GM12864 (cell line): ENCODE measurements at places on chromosomes 7 and 10.

DNA sequence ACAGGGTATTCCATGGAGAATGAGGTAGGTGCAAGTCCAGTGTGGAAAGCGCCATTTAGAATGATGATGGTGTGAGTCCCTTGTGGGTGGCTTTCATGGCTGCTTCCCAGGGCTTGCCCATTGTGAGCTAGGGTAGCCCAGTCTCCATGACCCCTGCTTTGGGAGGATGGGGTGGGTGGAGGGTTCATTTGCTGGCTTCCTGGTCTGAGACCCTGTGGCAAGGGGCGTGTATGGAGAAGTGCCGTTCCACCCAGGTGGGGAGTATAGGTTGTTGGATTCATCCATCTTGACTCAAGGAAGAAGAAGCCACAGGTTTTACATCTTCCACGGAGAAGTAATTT is 27.7 kb downstream of the CCM2 start:
- no peak for DNase-seq

- DNase-seq, result no peak
Measured at GRCh38 chr7:42151309-42151708, 85.7 kb downstream of the GLI3 start.

DNA sequence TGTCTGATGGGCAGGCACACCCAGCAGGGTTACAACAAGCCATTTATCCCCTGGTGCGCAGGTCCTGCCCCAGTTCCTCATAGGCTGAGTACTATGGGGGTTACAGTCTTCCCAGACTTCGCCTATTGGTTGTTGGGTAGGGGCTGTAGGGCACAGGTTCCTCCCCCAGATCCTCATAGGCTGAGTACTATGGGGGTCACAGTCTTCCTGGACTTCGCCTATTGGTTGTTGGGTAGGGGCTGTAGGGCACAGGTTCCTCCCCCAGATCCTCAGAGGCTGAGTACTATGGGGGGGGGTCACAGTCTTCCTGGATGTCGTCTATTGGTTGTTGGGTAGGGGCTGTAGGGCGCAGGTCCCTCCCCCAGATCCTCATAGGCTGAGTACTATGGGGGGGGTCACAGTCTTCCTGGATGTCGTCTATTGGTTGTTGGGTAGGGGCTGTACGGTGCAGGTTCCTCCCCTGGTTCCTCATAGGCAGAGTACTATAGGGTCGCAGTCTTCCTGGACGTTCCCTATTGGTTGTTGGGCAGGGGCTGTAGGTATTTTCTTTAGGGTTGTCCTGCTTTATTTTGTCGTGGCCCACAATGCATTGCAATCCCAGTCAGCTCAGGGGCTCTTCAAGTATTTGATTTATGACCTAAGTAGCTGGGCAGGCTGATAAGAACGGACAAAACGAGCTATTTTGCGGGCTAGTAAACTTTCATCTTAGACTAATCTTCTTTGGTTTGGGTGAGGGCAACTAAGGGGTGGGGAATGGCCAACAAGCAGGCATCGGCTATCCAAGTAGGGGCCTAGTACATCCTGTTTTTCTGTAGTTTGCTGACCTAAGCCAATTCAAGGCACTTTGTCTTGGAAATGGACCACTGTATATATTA is 3.4 kb downstream of the LRRC27 start:
- no peak for DNase-seq

GRCh38 chr7:66170309-66171231 is 34.6 kb upstream of the TPST1 start:
- DNase-seq, result no peak

- no peak for DNase-seq
Measured at GRCh38 chr7:94382132-94382531, 12.6 kb upstream of the COL1A2 start.

DNA sequence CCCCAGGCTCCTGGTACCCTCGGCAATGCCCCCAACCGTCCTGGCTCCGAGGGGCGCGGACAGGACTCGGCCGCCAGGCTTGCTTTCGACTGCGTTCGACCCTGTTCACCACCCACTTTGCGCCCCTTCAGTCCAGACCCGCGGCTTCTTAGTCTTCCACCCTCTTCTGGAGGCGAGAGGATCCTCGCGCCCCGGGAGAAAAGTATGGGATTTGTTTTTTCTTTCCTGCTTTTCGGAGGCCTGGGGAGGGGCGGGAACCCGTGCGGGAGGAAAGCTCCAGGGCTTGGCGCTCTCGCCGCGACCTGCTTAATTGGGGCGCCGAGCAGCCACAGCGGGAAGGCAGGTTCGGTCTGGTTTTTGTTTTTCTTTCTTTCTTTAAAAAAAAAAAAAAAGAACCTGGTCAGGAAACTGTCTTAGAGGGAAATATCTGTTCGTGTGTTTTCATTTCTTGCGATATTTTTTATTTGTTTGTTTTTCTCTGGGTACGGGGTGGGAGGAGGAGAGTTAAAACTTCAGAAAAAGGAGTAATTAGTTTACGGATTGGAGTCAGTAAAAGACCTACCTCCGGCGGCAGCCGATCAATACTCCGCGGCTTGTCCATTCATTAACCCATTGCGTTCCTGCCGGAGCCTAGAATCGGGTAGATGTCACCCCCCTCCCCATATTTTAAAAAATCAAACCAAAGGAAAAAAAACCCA is 1.6 kb downstream of the EMX2 start:
- no peak for DNase-seq

DNA sequence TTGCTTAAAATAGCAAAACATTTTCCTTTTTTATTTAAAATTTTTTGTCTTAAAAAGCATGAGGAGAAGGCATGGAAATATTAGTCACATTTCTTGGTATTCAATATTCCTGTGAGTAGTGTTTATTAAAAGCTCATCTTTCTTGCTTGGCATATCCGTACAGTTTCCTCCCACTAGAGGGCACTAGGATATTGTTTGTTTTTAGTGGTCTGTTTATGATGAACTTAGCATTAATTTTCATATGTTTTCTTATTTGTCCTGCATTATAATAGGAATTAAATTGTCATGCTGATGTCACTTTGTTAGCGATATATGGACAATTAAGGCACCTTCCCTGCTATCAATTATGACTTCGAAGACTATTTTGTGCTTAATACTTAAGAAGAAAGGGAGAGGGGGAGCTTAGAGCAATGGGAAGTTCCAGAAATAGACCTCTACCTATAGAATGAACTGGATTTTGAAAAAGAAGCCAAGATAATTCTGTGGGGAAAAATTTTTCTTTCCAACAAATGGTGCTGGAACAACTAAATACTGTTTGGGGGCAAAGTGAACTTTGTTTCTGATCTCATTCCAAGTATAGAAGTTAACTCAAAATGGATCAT is 91.0 kb upstream of the STRIP2 start:
- DNase-seq, result no peak

DNA sequence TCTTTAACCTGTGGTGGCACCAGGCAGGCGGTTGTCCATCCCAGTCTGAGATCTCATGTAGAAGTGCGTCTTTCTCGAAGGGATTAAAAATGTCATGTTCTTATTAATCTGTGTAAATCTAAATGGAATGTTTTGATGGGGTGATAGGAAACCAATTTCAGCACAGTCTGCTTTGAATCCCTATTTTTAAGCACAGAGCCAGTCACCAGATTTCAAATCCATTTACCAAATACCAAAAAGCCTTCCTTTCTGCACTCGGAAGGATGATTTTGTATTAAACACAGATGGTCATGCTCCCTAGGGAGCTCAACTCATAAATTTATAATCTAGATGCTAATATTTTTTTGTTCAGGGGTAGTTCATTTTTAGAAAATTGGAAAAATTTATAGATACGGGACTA is 160.6 kb upstream of the AOAH start:
- DNase-seq, result no peak

DNA sequence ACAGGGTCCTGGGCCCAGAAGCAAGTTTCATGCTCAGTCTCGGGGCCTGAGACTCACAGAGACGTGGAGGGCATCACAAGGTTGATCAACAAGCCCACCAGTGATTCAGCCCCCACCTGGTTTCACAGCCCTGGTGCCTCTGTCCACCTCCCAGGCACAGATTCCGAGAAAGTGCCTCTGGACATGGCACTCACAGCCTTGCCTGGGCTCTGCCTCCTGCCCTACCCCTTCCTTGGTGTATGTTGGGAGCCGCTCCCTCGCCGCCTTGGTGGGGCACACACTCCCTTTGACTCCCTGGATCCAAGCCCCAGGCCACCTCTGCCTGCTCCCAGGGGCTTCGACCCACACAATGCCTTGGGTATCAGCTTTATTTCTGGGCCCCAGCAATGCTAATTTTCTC is 200.8 kb upstream of the PPP2R2D start:
- no peak for DNase-seq

GRCh38 chr7:42234736-42235135 is 2.3 kb downstream of the GLI3 start:
- no peak for DNase-seq

DNA sequence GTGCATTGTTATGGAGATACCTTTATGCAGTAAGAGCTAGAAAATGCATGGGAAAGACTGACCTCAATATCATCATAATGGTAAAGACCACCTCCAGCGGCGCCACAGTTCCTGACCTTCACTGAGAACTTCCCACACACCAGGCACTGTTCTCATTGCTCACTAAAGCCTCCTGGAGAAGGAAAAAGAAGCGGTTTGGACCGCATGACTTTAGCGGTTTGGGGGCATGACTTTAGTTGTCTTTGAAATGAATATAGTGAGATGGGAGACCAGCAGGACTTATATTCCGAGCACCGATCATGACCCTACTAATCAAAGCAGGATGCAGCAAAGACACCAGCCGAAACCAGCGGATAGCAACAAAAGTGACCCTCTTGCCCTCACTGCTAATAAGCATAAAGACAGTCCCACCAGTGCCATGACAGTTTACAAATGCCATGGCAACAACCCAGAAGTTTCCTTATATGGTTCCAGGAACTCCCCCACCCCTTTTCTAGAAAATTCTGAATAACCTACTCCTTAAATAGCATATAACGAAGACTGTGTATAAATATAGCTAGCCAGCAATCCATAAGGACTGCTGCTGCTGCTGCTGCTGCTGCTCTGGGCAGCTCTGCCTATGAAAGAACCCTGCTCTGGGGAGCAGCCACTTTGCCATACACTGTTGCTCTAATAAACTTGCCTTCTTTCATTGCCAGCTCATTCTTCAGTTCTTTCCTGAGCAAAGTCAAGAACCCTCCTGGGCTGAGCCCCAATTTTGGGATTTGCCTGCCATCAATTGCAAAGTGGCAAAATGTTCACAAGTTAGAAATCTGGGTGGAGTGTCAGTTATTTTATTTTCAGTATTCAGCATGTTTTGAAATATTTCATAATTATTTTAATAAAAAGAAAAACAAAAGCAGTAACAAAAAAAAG is 694.1 kb downstream of the SUGCT start:
- DNase-seq, result no peak

DNA sequence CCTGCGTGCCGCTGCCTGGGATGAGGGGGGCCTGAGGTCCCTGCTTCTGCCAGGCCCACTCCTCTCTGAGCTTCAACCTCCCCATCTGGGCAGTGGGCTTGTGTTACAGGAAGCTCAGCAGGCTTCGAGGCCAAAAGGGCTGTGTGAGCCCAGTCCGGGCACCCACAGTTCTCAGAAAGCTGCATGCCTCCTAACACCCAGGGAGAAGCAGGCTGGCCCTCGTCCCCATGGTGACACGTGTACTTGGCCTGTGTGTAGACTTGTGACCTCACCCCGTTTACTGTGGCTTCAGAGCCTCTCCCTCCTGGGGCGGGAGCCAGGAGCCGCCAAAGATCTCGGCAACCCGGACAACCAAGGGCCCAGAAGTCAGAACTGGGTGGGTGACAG is 2.2 kb upstream of the GRIFIN start:
- no peak for DNase-seq

- no peak for DNase-seq
Measured at GRCh38 chr7:101106386-101106785, 20.5 kb upstream of the SERPINE1 start.

GRCh38 chr10:3465406-3465891 is 292.9 kb upstream of the PITRM1 start:
- DNase-seq, result no peak
